GM23248 (cell line): ENCODE measurements at places on chromosomes 6 and 20. TPM values are rescaled to one million over a fixed set of nuclear protein-coding genes. Genes with fewer than 3 reads are reported as not detected.
A peak's percentile ranks its signal among the peaks of the same experiment; 100 is the strongest.

GRCh38 chr6:136409597-136409996 is 120.0 kb upstream of the BCLAF1 start:
- DNase-seq, result no peak

GRCh38 chr6:36387440-36388303 is at the start of gene ETV7:
ETV7 (minus strand) TSS chr6:36387669; CDS start chr6:36387541, 128 bp downstream.
- DNase-seq, result peak; percentile 70

- DNase-seq, result peak; percentile 63
These were observed 57.6 kb upstream of the HMGCLL1 start for GRCh38 chr6:55636406-55637102.

Gene MYBL2
- polyA plus RNA-seq, result 11.7 and 12.9 TPM in 2 replicates

DNA sequence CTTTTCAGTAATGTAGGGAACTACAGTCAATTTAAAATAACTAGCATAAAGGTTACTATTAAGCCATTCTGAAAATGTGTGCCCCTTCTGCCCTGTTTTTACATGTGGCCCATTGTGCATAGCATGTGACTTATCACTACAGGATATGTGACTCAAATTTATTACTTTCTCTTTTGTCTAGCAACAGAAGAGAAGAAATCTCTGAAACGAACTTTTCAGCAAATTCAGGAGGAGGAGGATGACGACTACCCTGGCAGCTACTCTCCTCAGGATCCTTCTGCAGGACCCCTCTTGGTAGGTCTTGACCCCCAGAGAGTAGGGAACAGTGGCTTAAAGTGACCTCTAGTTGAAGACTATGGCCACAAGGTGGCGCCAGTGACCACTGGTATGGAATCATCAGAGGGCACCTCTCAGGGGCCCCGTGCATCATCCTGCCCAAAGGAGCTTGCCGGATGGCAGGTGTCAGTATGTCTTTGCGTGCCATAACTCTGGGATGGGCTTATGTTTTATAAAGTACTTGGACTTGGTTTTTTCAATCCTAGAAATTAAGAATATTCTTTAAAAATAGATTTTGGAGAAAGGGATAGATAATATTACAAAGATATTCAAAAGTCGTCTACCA is 23.9 kb downstream of the RPRD1B start:
- peak; percentile 83 for DNase-seq

Gene CCN5
- polyA plus RNA-seq, result 20.8 and 23.6 TPM in 2 replicates

DNA sequence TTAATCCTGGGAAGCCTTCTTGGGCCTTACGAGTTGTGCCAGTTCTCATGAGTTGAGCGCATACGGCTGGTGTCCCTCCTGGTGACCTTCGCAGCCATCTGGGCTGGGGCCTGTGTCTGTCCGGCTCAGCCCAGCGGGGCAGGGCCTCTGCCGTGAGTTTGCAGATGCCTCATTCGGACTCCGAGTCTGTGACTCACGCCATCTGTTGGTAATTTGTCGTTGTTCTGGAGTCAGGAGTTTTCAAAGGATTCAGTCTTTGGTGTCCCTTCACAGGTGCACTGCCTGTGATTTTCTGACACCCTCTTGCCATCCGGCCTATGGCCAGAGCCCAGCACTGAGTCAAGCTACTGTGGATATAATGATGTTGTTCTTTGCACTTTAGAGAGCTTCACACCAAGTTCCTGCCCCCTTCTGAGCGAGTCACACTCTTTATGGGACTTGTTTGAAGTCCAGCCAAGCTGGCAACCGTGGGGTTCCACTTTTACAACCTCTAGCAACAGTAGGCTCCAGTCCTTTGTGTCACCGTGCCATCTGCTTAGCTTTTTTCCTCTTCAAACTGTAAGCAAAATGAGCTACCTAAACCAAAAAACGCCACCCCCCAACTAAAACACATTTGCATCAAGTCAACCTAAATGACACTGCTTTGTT is 175.6 kb downstream of the AIG1 start:
- DNase-seq, result peak; percentile 83

Gene SIRPB2
- not detected in 2 replicates for polyA plus RNA-seq

GRCh38 chr20:17315407-17316231 is 88.8 kb downstream of the PCSK2 start:
- no peak for DNase-seq

Gene ADGRG6
- 0.38 and 0.47 TPM in 2 replicates for polyA plus RNA-seq

GRCh38 chr6:43274916-43275597 is 23.0 kb upstream of the SLC22A7 start:
- peak; percentile 33 for DNase-seq

Gene TUBE1
- 39.0 and 41.5 TPM in 2 replicates for polyA plus RNA-seq

Gene HAO1
- not detected in 2 replicates for polyA plus RNA-seq

Gene LHFPL5
- not detected in 2 replicates for polyA plus RNA-seq

DNA sequence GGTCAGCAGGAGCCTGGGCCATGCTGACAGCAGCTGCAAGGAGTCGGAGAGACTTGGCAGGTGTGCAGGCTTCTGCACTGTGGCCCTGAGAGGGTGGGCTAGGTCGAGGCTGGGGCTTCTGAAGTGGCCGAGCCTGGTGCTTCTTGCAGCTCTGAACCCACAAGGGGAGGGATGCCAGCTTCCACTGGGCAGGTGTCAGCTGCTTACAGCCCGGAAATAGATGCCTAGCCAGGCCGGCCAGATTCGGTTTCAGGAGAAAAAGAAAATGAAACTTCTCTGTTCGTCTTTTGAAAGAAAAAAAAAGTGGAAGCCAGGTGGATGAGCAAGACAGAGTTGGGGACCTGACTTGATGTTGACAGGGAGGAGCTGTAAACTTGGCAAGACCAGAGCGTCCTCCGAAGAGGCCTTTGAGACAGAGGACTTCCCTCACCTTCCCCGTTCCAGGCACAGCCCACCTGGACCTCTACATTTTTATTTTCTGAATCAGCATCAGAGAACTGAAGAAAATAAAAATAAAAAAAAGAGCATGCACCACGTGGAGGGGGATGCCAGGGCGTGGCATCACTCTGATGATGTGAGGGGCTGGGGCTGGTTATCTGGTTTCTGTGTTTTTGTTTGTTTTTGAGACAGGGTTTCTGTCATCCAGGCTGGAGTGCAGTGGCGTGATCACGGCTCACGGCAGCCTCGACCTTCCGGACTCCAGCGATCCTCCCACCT is at the start of gene ZBP1:
Gene ZBP1 (minus strand): TSS at position 153 of the 717 bp plus-strand sequence. CDS start 131 bp downstream, at position 22.
- no peak for DNase-seq

DNA sequence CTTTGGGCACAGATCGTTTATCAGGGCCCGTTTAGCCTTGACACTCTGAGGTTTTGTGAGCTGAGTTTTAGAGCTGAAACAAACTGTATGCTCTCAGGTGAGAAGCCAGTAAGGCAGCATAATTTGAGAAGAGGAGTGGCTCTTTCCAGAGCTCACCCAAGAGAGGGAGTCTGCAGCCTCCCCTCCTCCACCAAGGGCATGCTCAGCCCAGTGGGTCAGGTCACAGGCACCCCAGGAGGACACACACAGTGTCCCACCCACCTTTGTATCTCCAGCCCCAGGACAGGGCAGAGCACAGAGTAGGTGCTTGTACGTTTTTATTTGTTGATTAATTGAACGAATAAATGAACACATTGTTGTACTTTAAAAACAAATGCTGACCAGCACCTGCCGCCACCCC is 3.4 kb downstream of the TSPO2 start:
- DNase-seq, result no peak

DNA sequence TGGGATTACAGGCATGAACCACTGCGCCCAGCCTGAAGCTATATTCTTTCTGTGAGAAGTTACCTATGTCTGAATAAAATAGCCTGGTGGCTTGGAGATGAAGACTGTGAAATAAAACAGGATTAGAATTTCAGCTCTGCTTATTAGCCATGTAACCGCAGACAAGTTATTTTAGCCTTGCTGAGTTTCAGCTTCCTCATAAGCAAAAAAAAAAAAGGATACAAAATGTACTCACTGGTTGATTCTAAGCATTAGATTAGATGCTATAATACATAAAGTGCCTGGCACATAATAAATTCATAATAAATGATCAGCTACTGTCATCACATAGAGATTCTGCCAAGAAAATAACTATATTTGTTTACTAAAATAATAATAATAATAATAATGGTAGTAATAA is 98.8 kb downstream of the EPB41L2 start:
- DNase-seq, result no peak

Gene AKAP12
- polyA plus RNA-seq, result 20.4 and 24.6 TPM in 2 replicates

GRCh38 chr20:39268491-39268951 is 306.4 kb downstream of the DHX35 start:
- no peak for DNase-seq

Gene GPSM3
- polyA plus RNA-seq, result 6.8 and 7.3 TPM in 2 replicates

GRCh38 chr20:18009116-18009515 is 40.3 kb downstream of the MGME1 start:
- no peak for DNase-seq

Gene PLCB4
- polyA plus RNA-seq, result 3.5 and 5.0 TPM in 2 replicates

DNA sequence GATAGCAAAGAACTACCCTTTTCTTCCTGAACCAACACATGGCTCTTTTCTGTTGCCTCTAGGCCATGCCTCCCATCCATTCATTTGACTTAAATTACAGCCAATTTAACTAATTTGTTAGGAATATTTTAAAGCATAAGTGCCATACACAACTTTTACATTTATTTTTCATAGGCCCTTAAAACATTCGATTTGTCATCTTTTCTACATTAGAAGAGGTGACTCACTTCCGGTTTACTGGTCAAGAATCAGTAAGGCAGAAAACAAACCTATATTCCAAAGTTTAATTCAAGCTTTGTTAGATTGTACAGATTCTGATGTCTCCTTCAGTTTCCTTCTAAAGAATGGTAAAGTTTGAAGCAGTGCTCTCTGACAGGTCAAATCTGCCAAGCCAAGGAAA is 344.3 kb downstream of the SAMD5 start:
- peak; percentile 10 for DNase-seq

DNA sequence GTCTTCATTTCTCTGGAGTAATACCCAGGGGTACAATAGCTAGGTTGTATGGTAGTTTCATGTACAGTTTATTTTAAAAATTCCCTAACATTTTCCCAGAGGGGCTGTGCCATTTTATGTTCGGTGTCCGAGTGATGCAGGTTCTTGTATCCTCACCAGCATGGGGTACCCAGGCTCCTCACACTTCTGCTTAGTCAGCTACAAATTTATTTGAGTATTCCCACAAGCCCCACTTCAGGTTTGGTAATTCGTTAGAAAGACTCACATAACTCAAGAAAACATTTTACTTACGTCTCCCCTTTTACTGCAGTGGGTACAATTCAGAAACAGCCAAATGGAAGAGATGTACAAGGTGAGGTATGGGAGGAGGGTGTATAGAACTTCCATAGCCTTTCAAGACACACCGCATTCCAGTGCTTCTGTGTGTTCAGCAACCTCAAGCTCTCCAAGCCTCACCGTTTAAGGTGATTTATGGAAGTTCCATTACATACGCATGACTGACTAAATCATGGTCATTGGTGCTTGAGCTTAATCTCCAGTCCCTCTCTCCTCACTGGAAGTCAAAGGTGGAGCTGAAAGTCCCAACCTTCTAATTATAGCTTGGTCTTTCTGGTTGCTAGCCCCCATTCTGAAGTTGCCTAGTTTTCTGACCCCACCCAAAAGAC is 18.1 kb downstream of the RIPK1 start:
- DNase-seq, result no peak

Gene ASCC3
- 48.2 and 49.1 TPM in 2 replicates for polyA plus RNA-seq

DNA sequence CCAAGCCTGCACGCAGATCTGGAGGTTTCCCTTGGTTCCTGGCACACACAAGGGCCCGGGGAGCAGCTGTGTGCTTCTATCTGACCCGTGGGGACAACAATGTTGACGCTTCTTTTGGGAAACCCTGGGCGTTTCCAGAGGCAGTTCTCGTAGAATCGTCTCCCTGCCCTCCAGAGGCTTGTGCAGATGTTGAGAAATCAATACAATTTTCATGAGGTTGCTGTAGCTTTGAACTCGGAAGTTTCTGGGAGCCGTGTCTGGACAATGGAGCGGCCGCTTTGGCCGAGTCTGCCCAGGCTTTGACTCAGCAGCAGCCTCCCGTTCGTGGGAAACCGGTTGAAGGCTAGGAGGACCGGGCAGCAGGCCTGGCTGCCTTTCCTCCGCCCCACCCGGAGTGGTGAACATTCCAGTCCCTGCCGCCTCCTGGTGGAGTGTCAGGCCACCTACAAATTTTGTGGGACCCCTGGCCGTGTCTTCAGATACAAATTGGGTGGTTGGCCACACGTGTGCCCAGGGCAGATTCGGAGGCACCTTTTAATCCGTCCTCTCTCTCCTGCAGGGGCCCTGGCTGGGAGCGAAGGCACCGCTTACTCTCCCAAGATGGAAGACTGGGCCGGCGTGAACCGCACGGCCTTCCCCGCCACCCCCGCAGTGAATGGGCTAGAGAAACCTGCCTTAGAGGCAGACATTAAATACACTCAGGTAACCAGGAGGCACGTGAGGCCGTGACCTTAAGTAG is 2.7 kb downstream of the PAX1 start:
- DNase-seq, result no peak

- no peak for DNase-seq
These were observed 291.6 kb upstream of the CDH4 start for GRCh38 chr20:60960500-60960899.

DNA sequence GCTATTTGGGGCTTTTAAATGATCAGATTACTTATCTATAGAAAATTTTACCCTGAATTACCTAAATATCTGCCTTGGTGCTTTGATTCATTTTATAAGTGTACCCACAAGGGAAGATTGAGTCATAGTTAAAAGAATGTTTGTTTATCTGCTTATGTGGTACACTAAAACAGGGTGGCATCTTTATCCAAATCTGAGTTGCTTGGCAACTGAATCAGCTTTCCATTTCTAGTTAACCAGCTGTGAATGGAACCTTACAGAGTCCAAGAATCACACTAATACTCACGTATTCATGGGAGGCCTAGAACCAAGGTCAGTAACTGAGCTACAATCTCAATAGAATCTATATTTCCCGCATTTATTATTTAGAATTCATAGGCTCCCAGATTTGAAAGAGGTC is 44.0 kb upstream of the CAP2 start:
- DNase-seq, result peak; percentile 34

- DNase-seq, result no peak
These were observed 34.6 kb upstream of the CALHM6 start for GRCh38 chr6:116426551-116426950.

DNA sequence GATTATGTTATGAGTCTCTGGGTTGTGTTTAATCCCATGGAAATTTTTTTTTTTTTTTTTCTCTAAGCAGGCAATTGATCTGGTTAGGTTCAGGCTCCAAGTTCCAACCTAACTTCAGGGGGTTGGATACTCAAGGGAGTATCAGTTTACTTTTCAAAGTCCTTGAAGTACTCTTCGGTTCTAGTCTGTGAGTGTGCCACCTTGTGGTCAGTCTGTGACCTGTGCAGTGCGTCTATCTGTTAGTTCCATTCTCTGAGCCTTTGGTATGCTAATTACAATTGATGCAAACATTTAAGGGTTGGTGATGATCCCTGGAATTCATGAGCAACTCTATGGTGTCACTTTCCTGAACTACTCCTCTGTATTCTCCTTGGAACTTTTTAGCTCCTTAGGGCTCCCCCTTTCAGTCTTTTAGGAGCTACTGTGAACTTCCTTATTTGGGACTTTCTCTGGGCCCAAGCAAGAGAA is 342.0 kb downstream of the SOX4 start:
- DNase-seq, result peak; percentile 72

Gene KHDRBS2
- polyA plus RNA-seq, result not detected in 2 replicates

Gene C20orf144
- polyA plus RNA-seq, result 0.25 and 0.41 TPM in 2 replicates

Gene CAGE1
- not detected in 2 replicates for polyA plus RNA-seq

- DNase-seq, result peak; percentile 9
These were observed 268.8 kb downstream of the BTBD9 start for GRCh38 chr6:38370653-38371601.

Gene NKX2-2
- polyA plus RNA-seq, result not detected in 2 replicates

Gene ENPP5
- 0.11 and 0.24 TPM in 2 replicates for polyA plus RNA-seq

Gene GCNT2
- 0.06 TPM in 1 of 2 replicates, not detected in the other for polyA plus RNA-seq
